GM23248 (cell line): ENCODE measurements at places on chromosomes 12 and 14. TPM values are rescaled to one million over a fixed set of nuclear protein-coding genes. Genes with fewer than 3 reads are reported as not detected.
A peak's percentile ranks its signal among the peaks of the same experiment; 100 is the strongest.

DNA sequence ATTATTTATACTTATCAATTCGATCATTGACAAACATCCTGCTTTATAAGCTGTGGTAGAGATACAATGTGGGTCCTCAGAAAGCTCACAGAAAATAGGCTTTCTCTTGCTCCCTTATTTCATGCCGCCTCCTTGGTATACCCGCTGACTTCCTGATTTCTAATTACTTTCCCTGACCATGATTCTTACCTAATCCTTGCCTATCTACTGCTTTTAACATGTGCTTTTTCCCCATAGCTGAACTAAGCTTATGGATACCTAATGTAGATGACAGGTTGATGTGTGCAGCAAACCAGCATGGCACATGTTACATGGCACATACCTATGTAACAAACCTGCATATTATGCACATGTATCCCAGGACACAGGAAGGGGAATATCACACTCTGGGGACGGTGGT is 65.1 kb downstream of the ITPR2 start:
- DNase-seq: no peak
- H3K27ac ChIP-seq: no peak overlapping the region
- no peaks in the 10 kb centered on the region for H3K4me1 ChIP-seq
- H3K36me3 ChIP-seq: no peaks in the 10 kb centered on the region
- no peaks in the 10 kb centered on the region for H3K27me3 ChIP-seq
- no peak overlapping the region for H3K4me3 ChIP-seq

DNA sequence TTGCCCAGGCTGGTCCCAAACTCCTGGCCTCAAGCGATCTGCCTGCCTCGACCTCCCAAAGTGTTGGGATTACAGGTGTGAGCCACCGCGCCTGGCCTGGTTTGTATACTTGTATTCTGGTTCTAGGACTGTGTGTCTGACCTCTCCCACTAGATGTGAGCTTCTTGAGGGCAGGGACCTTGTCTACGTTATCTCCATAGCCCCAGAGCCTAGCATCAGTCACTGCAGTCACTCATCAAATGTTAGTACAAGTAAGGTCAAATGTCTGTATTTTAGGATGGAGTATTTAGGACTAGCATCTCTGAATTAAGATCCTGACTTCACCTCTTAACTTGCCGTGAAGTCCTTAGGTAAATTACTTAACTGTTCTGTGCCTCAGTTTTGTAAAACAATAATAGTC is 2.9 kb downstream of the RILPL2 start:
- H3K27ac ChIP-seq: no peak overlapping the region
- no peak for DNase-seq
- H3K36me3 ChIP-seq: peaks cover 4% of the 10 kb centered on the region

GRCh38 chr12:26030371-26030770 is 71.9 kb downstream of the RASSF8 start:
- no peak overlapping the region for H3K4me3 ChIP-seq
- H3K4me1 ChIP-seq: peaks cover 79% of the 10 kb centered on the region
- peak overlapping the region; percentile 46 for H3K27ac ChIP-seq
- H3K36me3 ChIP-seq: no peaks in the 10 kb centered on the region

Gene IFI27
- total RNA-seq: not detected in 2 replicates

Gene ATF1
- total RNA-seq: 21.1 and 24.0 TPM in 2 replicates

DNA sequence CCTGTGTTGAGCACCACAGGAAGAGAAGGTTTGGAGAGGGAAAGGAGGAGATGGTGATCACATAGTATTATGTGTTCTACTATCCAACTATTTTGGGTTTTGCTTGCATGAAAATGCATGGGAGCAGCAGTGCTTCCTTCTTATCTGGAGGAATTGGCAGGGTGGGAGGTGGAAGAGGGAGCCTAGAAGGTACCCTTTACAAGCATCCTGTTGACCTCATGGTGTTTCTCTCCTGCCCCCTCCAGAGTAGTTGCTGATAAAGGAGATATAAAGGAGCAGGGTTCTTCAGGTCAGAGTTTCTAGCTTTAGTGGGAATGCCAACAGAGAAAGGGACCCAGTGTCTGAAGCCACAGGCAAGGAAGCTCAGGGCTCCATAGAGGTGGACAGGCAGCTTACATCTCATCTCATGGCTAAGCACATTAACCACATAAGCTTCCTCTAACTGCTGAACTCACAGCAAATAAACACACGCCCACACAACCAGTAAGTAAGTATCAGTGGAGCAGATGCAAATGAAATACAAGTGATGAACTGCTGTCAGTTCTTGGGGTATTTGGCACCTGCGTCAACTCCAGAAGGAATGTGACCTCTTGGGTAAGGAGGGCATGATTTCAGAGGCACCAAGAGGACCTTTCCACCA is 174.2 kb upstream of the SLC38A2 start:
- H3K4me1 ChIP-seq: peaks cover 44% of the 10 kb centered on the region
- no peak overlapping the region for H3K4me3 ChIP-seq
- H3K27me3 ChIP-seq: no peaks in the 10 kb centered on the region

GRCh38 chr12:52232674-52233461 is at the start of gene KRT7:
Gene KRT7, plus strand, starts transcription at chr12:52233243. Its CDS starts 54 bp downstream, at chr12:52233297.
- H3K27me3 ChIP-seq: no peaks in the 10 kb centered on the region
- H3K4me3 ChIP-seq: no peak within 1 kb of the TSS
- H3K27ac ChIP-seq: no peak within 1 kb of the TSS
- no peak for DNase-seq
- no peaks in the 10 kb centered on the region for H3K36me3 ChIP-seq

- H3K4me1 ChIP-seq: peaks cover 58% of the 10 kb centered on the region
- H3K36me3 ChIP-seq: no peaks in the 10 kb centered on the region
- H3K27ac ChIP-seq: no peak overlapping the region
- H3K27me3 ChIP-seq: no peaks in the 10 kb centered on the region
- DNase-seq: peak; percentile 34
Measured at GRCh38 chr14:74609721-74610120, 2.3 kb downstream of the LTBP2 start.

Gene LRP1
- total RNA-seq: 257 and 296 TPM in 2 replicates

Gene PDE3A
- total RNA-seq: 0.38 and 0.43 TPM in 2 replicates

GRCh38 chr14:69260190-69260860 is 367 bp downstream of the GALNT16 start:
- H3K27me3 ChIP-seq: peaks cover 23% of the 10 kb centered on the region
- DNase-seq: peak; percentile 59
- H3K4me1 ChIP-seq: peaks cover 24% of the 10 kb centered on the region
- peak overlapping the region; percentile 73 for H3K4me3 ChIP-seq
- no peak overlapping the region for H3K27ac ChIP-seq

Gene CTSG
- not detected in 2 replicates for total RNA-seq

GRCh38 chr14:49953196-49953595 is 60.3 kb downstream of the ARF6 start:
- no peaks in the 10 kb centered on the region for H3K27me3 ChIP-seq
- H3K4me3 ChIP-seq: no peak overlapping the region
- H3K27ac ChIP-seq: no peak overlapping the region
- DNase-seq: no peak
- peaks cover 23% of the 10 kb centered on the region for H3K4me1 ChIP-seq

Gene SLC38A4
- total RNA-seq: 0.54 and 2.3 TPM in 2 replicates

Gene ADSS1
- 3.7 and 4.7 TPM in 2 replicates for total RNA-seq

Gene NKX2-1
- not detected in 2 replicates for total RNA-seq

DNA sequence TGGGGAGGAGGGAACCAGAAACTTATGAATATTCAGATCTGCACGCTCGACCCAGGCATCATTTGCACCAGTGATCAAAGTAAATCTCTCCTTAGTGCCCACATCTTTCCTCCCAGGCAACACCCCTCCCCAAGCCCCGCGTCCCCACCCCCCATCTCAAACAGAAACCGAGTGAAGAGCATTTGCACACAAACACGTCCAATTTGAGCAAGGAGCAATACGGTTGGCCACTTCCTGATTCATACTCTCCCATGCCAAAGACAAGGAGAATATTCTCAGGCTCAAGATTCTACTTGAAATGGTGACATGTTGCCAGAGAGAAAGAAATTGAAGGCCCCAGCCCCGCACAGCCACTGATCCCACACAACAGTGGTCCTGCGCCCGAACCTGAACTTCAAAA is 7.1 kb downstream of the FOXN3 start:
- no peak overlapping the region for H3K27ac ChIP-seq
- no peak for DNase-seq
- H3K36me3 ChIP-seq: no peaks in the 10 kb centered on the region
- H3K27me3 ChIP-seq: no peaks in the 10 kb centered on the region
- peaks cover 3% of the 10 kb centered on the region for H3K4me1 ChIP-seq

- 0 out of 2 replicates have a peak, but pooled peaks cover 15% of the 10 kb centered on the region for H3K36me3 ChIP-seq
- H3K4me3 ChIP-seq: no peak overlapping the region
- no peak overlapping the region for H3K27ac ChIP-seq
- no peaks in the 10 kb centered on the region for H3K27me3 ChIP-seq
- no peaks in the 10 kb centered on the region for H3K4me1 ChIP-seq
- no peak for DNase-seq
Measured at GRCh38 chr14:72625689-72626088, 268.2 kb downstream of the DPF3 start.

DNA sequence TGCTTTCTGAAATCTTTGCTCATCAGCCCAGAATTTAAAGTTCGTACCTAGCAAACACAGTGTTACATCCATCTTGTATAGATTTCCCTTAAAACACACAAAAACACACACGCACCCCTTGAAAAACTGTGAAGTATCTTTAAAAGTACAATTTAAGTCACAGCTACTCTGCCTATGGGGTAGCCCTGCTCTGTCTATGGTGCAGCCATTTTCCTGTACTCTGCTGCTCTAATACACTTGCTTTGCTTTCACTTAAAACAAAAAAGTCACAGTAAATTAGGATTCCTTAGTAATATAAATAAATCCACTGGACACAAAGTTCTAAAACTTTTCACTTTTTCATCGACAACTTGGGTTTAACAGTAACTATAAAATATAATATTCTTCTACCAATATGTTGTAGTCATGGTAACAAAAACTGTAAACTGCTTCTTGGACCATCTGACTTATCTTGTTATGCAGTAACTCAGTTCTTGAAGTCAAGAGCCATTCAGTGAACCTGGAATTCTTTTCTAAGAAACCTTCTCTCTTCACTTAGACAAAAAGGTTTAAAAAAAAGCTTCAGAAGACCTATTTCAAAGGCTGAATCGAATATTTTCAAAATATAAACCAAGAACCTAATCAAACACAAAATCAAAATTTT is 63.5 kb downstream of the MED13L start:
- peaks cover 42% of the 10 kb centered on the region for H3K4me1 ChIP-seq
- DNase-seq: no peak
- H3K27me3 ChIP-seq: no peaks in the 10 kb centered on the region
- H3K4me3 ChIP-seq: no peak overlapping the region

- H3K27me3 ChIP-seq: no peaks in the 10 kb centered on the region
- H3K36me3 ChIP-seq: no peaks in the 10 kb centered on the region
- H3K4me3 ChIP-seq: no peak overlapping the region
- no peaks in the 10 kb centered on the region for H3K4me1 ChIP-seq
- no peak overlapping the region for H3K27ac ChIP-seq
- DNase-seq: no peak
Measured at GRCh38 chr14:100561005-100561404, 26.2 kb downstream of the BEGAIN start.

Gene SLC6A12
- total RNA-seq: not detected in 2 replicates

Gene RIMBP2
- total RNA-seq: not detected in 2 replicates

GRCh38 chr12:87728931-87729593 is 300.1 kb downstream of the C12orf50 start:
- no peak for DNase-seq
- H3K4me3 ChIP-seq: no peak overlapping the region
- peaks cover 6% of the 10 kb centered on the region for H3K27me3 ChIP-seq
- no peaks in the 10 kb centered on the region for H3K36me3 ChIP-seq
- no peaks in the 10 kb centered on the region for H3K4me1 ChIP-seq
- no peak overlapping the region for H3K27ac ChIP-seq

Gene SERPINA5
- total RNA-seq: not detected in 2 replicates

Gene SIX1
- total RNA-seq: 7.8 and 11.7 TPM in 2 replicates

DNA sequence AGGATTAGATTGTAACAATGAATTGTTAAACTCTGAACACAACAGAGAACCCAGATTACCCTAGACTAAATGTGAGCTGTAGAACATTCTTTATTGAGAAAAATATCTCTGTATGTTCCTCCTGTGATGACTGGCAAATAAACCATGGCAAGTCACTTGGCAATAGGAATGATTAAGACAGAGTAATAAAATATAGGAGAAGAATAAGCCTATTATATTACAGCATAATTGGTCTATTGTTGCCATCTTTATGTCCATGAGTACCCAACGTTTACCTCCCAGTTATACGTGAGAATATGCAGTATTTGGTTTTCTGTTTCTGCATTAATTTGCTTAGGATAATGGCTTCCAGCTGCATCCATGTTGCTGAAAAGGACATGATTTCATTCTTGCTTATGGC is 211.2 kb upstream of the AVPR1A start:
- no peaks in the 10 kb centered on the region for H3K36me3 ChIP-seq
- DNase-seq: no peak
- no peaks in the 10 kb centered on the region for H3K27me3 ChIP-seq
- H3K27ac ChIP-seq: no peak overlapping the region

- H3K27ac ChIP-seq: no peak overlapping the region
- no peaks in the 10 kb centered on the region for H3K4me1 ChIP-seq
- DNase-seq: no peak
- no peak overlapping the region for H3K4me3 ChIP-seq
- no peaks in the 10 kb centered on the region for H3K36me3 ChIP-seq
Measured at GRCh38 chr12:33671676-33672075, 232.1 kb upstream of the SYT10 start.

Gene AJUBA
- total RNA-seq: 62.7 and 70.7 TPM in 2 replicates

Gene AMN
- total RNA-seq: not detected in 2 replicates

DNA sequence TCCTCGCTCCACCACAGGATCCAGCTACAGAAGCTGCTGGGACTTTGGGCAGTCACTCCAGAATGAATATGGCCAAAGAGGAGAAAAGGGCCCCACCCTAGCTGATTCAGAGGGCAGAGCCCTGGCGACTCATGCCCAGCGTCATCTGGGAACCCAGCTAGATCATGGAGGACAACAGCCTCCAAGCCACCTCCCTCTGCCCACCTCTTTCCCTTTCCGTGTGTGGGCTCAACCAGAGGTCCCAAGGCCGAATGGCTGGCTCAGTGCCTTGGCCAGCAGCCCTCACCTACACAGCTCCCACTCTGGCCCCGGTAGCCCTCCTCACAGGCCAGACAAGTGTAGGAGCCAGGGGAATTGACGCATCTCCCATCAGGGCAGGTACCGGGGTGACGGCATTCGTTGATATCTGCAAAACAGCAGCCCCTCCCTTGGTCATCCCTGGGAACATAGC is 17.4 kb downstream of the ISCA2 start:
- H3K27me3 ChIP-seq: no peaks in the 10 kb centered on the region
- H3K36me3 ChIP-seq: peaks cover 23% of the 10 kb centered on the region
- peaks cover 33% of the 10 kb centered on the region for H3K4me1 ChIP-seq
- peak; percentile 96 for DNase-seq
- H3K27ac ChIP-seq: peak overlapping the region; percentile 96

Gene PRORP
- total RNA-seq: 18.2 and 32.7 TPM in 2 replicates

DNA sequence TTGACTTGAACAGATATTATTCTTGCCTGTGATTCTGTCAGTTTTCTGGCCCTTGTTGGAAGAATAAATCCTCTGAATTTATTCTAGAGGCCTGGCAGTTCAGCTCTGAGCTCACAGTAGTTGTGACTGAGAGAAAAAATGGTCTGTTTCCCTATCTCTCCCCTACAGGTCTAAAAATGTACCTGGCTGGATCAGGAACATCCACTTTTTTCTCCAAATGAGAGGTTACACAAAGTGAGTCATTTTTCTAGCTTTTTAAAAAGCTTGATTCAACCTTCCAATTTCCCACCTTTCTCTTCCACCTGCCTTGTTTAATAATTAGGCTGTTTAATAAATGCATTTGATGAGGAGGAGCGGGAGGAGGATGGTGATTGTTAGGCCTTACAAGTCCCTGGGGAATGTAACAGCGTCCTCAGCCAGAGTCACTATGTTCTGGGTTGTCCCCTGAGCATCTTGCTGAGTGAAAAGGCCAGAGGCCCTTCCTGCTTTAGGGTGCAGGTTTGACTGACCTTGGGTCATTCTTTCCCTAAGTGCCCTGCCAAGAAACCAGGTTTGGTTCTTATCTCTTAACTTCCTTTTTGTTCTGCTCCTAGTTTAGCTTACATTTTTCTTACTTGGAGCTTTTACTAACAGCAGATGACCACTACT is 91.7 kb upstream of the FUT8 start:
- no peaks in the 10 kb centered on the region for H3K4me1 ChIP-seq
- no peak overlapping the region for H3K4me3 ChIP-seq
- H3K36me3 ChIP-seq: no peaks in the 10 kb centered on the region
- no peak overlapping the region; the same call in 1 of the 2 replicates for H3K27ac ChIP-seq
- no peaks in the 10 kb centered on the region for H3K27me3 ChIP-seq
